ENCODE measurements at places on chromosomes 2 and 18. TPM values are rescaled to one million over a fixed set of nuclear protein-coding genes. Genes with fewer than 3 reads are reported as not detected.

GRCh38 chr2:217792626-217793527 lies 209.9 kb downstream of the TNS1 start:
- no peak for DNase-seq

- DNase-seq: no peak
Measured at GRCh38 chr2:144937910-144938709, 418.2 kb upstream of the ZEB2 start.

Gene ANKRD30BL
- not detected for total RNA-seq

- DNase-seq: no peak
Measured at GRCh38 chr18:63180971-63181376, 138.6 kb downstream of the BCL2 start.

- DNase-seq: no peak
Measured at GRCh38 chr2:32478889-32479620, 122.2 kb downstream of the BIRC6 start.

Gene TRIM54
- total RNA-seq: not detected

- no peak for DNase-seq
Measured at GRCh38 chr18:45724601-45725000, 620 bp downstream of the SLC14A1 start.
